ENCODE measurements at places on chromosomes 6 and 20.

GRCh38 chr6:62013719-62014118 lies 272.3 kb downstream of the KHDRBS2 start:
- no peak for DNase-seq

DNA sequence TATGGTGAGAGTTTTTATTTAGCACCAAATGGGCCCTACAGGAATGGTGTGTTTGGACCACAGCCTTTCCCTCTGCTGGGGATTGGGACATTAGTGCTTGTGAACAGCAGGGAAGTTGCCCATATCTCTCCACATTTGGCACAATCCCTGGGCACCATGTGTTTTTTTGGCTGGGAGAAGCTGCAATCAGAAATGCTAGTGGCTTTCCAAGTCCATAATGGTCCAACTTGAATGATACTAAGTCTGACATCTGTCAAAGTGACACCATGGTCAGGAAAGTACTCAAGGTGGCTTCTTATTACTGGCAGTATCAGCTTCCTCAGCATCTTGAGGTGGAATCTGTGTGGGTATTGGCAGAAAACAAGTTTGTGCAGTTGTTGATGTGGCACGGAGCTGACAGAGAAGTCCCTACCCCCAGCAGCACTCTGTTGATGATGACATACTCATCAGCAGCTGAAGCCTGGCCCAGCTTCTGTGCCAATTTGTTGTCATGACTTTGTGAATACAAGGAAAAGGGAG lies 53.0 kb downstream of the SASH1 start:
- no peak for DNase-seq

- DNase-seq, result no peak
Observed at GRCh38 chr20:1125277-1125676, 6.9 kb downstream of the PSMF1 start.

DNA sequence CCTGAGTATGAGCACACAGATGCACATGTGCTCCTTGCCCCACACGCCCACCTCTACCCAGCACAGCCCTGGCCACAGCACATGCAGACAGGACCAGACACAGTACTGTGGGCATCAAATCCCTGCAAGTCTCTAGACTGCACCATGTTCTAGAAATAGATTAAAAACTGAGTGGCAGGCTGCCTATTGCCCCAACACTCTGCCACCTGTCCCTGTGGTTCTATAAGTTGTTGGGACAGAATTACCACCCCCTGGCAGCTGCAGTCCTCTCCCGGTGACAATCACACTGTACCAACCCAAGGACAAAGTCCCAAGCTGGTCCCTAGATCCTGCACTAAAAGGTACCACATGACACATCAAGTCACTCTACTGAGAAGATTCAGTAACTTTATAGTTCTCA lies 70.2 kb downstream of the B3GAT2 start:
- DNase-seq, result no peak

DNA sequence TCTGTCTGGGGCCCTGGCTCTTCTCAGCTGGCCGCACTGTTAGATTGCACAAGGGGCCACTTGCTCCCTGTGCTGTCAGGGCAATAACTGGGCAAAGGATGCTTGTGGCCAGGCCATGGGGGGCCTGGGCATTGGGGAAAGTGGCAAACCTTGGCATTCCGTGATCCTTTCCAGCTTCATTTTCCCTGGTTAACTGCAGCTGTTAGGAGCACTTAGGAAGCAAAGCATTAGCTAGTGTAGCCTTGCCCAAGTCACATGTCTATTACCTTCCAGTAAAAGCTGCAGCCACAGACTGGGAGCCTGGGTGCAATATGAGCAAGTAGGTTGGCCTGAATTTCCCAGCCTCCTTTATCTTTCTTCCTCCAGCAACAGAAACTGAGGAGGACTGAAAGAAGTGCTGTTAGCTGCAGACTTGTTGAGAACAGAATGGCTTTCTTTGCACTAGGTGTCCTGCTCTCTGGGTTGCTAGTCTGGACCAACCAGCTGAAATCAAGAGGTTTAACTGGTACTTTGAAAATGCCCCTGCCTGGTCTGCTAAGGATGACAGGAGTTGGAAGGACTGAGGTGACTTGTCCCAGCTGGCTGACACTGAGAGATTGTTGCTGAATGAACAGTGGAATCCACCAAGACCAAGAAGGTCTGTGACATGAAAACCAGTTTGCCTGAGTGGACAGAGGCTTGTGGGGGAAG lies 312.3 kb upstream of the SUPT3H start:
- DNase-seq, result no peak

DNA sequence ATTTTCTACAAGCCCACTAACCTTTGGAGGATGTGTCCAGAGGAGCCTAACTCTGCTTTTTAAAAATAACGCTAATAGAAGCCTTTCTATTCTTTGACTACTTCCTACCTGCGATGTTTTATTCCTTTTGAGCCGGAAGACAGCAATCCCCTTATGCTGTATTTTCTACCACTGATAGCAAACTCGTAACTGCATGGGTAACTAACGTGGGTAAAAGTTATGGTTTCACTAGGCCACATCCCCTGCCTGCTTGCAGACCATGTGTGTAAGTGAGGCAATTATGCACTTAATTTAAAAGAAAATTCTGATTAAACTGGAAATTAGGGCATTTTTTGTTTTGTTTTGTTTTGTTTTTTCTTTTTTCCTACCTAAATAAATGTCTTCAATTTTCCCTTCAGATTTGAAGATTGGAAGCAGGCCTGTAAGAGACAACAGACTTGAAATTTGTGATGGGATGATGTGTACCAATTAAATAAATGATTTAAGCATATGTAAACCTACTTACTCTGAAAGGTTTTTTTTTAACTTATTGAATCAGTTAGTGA lies 931 bp downstream of the UFL1 start:
- no peak for DNase-seq

GRCh38 chr6:24060982-24061754 lies 64.8 kb upstream of the NRSN1 start:
- no peak for DNase-seq

DNA sequence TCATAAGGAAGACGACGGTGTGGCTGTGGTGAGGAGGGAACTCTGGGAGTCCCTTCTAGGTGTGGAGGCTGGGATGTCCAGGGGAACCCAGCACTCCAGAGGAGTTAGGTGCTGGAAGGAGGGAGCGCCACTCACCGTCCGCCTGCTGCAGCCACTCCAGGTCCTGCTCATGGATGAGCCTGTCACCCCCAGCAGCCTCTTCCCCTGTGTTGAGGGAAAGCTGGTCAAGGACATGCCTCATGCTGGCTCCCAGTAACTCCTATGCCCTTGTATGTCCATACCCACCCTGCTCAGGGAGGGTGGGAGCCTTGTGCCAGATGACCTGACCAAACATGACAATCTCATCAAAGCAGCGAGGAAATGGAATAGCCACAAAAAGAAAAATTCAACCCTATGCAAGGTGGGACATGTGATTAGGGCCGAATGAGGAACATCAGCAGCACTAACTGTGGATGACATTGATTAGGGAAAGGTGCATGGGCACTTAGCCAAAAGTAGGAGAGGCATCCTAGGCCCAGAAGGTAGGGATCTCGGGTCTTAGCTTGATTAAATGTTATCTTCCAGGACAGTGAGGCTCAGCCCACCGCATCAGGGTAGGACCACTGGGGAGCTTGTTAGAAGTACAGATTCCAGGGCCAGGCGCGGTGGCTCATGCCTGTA lies 3.0 kb downstream of the DNPH1 start:
- peak; percentile 56 for DNase-seq

- no peak for DNase-seq
Observed at GRCh38 chr20:40636486-40636885, 52.5 kb downstream of the MAFB start.

DNA sequence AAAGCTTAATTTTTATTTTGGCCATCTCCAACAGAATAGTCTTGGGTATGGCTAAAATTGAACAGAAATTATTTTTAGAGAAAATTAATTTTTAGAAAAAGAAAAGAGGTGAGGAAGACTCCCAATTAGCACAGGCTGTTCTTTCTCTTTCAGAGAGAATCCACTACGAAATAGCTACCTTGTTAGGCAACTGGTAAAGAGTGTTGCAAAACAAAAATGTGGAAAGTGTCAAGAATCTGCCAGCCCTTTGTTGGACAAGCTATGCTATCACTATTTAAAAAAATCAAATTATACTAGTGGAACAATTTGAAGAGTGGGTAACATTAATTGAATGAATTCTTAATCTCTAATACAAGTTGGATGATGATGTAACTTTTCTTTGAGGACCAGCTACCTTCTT lies 19.2 kb upstream of the ZSCAN9 start:
- no peak for DNase-seq

GRCh38 chr6:24719125-24719971 lies at the start of gene C6orf62:
TSS of gene C6orf62 (minus strand) at chr6:24719154. CDS start at chr6:24718668, 486 bp downstream.
- DNase-seq, result peak; percentile 84

DNA sequence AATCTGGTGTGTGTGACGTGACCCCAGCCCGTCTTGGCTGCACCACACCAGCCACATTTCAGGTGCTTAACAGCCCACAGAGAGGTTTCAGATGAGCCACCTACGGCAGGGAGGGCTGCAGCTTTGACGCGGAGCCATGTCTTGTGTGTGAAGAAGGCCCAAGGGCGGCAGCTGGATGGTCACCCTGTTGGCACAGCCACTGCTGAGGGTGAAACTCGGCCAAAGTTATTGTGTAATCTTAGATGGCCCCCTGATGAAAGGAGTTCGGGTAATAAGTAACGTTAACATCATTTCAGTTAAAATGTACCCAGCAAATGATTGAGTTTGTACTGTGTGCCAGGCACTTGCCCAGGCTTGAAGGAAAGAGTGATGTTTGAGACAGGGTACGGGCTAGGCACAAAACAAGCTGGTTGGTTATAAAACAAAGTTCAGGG lies 97.2 kb downstream of the SSR1 start:
- DNase-seq, result no peak
